ENCODE measurements at places on chromosomes 16 and 17.

DNA sequence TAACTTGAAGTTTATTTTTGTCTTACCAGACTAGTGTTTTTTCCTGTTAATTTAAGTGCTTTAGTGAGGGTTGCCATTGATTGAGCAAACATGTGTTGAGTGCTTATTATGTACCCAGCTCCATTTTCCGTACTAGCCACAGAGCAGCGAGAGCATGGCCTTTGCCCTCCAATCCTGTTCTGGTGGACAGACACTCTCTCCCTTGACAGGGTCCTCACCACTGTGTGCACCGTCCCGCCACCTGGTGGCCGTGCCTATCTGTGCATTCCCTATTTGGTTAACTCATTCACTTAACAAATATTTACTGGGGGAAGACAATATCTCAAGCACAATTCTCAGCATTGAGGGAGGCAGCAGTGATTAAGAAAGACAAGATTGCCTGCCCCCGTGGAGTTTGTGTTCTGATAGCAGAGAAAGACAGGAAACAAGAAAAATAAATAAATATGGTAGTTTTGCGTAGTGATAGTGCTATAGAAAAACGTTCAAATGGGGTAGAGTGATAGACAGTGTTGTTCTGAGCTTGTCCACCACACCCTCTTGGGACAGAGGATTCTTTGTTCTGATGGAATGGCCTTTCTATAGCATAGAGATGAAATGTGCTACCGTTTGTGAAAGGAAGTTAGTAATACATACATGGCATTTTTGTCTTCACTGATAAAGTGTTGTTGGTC is 13.0 kb downstream of the CDH13 start:
- no peak for DNase-seq

- DNase-seq: no peak
Measured at GRCh38 chr17:81332914-81333528, 37.9 kb upstream of the SLC38A10 start.

DNA sequence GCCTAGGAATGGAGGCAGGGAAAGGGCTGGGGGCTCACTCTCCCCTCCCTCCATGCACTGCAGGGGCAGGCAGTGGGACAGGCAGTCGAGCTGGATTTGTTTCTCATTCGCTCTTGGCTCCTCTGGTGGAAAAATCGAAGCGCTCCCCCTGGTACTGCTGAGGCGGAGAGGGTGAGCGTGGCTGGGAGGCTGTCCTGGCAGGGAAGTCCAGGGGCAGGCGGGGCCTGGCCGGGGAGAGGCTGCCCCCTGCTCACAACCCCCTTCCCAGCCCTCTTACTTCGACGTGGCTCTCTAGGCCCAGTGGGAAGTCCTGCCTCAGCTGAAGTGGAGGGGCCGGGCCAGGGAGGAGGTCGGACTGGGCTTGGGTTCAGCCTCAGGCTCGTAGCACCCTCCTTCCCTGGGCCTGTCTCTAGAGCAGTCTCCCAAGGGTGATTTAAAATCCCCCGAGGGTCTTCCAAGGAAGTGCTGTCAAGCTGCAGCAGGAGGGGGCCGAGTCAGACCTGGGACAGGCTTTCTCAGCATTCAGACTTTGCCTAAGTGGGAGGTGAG is 16.5 kb upstream of the TMEM92 start:
- no peak for DNase-seq

GRCh38 chr16:678858-679813 is 1.1 kb upstream of the STUB1 start:
- DNase-seq: peak; percentile 28

GRCh38 chr16:69860233-69861231 is 90.6 kb upstream of the CLEC18A start:
- no peak for DNase-seq

DNA sequence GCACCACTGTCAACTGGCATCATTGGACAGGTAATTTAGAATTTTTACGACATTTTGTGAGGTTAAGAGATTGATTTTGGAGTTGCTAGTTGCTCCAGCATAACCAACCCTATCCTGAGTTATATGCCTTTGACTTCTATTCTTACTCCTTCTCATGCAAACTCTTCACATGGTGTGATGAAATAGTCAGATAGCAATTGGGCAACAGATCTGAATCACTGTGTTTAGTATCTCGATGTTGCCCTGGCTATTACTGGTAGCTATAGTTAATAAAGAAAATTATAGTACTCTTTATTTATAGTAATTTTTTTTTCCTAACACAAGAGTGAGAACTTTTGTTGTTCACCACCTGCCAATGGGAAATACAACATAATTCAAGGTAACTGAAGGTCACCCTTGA is 494.8 kb upstream of the TOM1L1 start:
- DNase-seq: no peak

- no peak for DNase-seq
Measured at GRCh38 chr17:78596871-78597764, 19.9 kb upstream of the DNAH17 start.

GRCh38 chr16:82530883-82531282 is 95.9 kb upstream of the CDH13 start:
- no peak for DNase-seq

GRCh38 chr17:82022981-82023446 is at the start of gene LRRC45:
Gene LRRC45, plus strand, starts transcription at chr17:82023305. Its CDS starts 339 bp downstream, at chr17:82023644.
- DNase-seq: peak; percentile 100

DNA sequence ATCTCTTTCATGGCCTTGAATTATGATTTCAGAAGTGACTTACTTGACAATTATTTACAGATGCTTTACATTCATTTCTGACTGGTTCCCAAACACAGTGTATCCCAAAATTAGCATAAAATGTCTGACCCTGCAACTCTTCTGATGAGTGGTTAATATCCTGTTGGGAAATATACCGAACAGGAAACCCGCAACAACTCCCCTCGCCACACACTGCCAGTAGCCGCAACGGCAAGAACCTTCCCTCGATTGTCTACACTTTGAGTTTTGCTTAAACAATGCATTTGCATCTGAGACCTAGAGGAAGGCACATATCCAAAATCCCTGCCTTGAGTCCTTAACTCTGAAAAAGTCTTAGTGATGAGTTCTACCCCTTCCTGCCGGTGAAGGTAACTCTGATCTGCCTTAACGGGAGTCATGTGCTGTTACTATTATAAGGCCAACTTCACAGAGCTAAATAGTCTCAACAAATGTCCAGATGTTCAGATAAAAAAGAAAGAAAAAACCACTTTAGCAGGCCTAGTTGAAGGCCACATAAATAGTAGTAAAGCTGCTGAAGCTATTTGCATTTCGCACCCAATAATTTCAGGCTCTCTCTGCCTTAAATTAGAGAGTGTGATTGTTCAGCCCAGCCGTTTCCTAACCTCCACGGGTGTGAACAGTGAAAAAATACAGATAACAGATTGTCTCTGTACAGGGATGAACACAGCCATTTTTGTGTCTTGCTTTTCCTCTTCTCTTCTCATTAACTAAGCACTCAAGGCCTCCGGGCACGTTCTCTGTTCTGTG is 321.1 kb downstream of the HS3ST3B1 start:
- DNase-seq: no peak

DNA sequence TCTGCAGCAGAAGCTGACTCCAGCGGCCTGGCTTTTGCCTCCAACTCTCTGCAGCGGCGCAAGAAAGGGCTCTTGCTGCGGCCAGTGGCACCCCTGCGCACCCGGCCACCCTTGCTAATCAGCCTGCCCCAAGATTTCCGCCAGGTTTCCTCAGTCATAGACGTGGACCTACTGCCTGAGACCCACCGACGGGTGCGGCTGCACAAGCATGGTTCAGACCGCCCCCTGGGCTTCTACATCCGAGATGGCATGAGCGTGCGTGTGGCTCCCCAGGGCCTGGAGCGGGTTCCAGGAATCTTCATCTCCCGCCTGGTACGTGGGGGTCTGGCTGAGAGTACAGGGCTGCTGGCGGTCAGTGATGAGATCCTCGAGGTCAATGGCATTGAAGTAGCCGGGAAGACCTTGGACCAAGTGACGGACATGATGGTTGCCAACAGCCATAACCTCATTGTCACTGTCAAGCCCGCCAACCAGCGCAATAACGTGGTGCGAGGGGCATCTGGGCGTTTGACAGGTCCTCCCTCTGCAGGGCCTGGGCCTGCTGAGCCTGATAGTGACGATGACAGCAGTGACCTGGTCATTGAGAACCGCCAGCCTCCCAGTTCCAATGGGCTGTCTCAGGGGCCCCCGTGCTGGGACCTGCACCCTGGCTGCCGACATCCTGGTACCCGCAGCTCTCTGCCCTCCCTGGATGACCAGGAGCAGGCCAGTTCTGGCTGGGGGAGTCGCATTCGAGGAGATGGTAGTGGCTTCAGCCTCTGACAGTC is 1.3 kb downstream of the PARD6A start:
- no peak for DNase-seq

DNA sequence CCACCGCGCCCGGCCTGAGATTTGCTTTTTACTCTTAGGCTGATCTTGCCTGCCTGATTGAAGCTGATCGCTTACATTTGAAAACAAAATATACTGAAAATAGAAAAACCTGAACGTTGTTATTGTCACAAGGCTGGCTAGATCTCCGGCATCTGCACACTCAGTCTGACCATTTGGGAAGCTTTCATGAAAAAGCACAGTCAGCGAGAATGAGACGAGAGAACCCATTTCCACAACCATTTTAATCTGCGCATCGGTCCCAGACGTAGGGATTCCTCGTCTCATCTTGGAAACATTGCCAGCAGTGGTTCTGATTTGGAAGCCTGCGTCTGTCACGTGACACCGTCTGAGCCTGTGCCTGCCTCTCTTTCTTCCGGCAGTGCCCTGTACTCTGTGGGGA is 20.9 kb downstream of the SPG7 start:
- no peak for DNase-seq
